Cardiac atrium fibroblast (primary cell): ENCODE measurements at places on chromosomes 7 and 10. TPM values are rescaled to one million over a fixed set of nuclear protein-coding genes. Genes with fewer than 3 reads are reported as not detected.

The HMX2 gene
- not detected in 2 replicates for total RNA-seq

The ZNF786 gene
- total RNA-seq: 2.9 and 3.6 TPM in 2 replicates

The PNLIPRP1 gene
- total RNA-seq: not detected in 2 replicates

The FAM237B gene
- not detected in 2 replicates for total RNA-seq

The SUPV3L1 gene
- total RNA-seq: 13.2 and 13.3 TPM in 2 replicates

The ZNF503 gene
- 5.8 and 10.8 TPM in 2 replicates for total RNA-seq

The TEX36 gene
- total RNA-seq: not detected in 2 replicates

The ZNF277 gene
- 14.7 and 26.5 TPM in 2 replicates for total RNA-seq

The PRLHR gene
- not detected in 2 replicates for total RNA-seq

The POLR1F gene
- total RNA-seq: 11.0 and 11.4 TPM in 2 replicates
